ENCODE measurements at places on chromosomes 7 and 10.

GRCh38 chr10:351770-352334 is 216.6 kb downstream of the ZMYND11 start:
- no peak for DNase-seq

GRCh38 chr10:17854044-17854652 is 45.0 kb downstream of the MRC1 start:
- no peak for DNase-seq

GRCh38 chr7:80711531-80711930 is 73.1 kb downstream of the CD36 start:
- peak; percentile 69 for DNase-seq

DNA sequence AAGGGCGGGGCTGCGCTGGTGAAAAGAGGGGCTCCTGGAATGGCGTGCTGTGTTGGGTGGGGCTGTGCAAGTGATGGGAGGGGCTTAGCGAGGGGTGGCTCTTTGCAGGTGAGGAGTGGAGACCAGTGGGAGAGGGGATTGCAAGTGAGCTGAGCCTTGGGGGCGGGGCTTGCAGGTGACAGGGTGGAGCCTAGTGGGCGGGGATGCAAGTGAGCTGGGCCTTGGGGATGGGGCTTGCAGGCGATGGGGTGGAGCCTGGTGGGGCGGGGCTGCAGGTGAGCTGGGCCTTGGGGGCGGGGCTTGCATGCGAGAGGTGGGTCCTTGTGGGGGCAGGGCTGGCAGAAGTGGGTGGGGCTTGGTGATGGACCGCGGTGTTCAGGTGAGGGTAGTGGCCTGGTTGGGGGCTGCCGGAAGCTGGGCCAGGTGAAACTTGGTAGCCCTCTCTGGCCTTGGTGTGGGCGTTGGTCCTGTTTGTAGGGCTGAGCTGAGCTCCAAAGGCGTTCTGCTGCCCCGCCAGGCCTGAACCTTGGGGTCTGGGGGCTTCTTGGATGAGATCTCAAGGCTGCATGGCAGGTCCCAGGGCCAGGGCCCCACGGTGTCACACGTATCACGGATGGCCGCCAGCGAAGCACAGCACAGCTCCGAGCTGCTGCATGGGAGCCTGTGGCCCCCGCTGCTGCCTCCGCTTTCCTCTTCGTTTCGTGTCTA is 743 bp upstream of the PITRM1 start:
- DNase-seq, result no peak

- no peak for DNase-seq
Observed at GRCh38 chr10:38146579-38147333, 52.6 kb downstream of the ZNF37A start.

DNA sequence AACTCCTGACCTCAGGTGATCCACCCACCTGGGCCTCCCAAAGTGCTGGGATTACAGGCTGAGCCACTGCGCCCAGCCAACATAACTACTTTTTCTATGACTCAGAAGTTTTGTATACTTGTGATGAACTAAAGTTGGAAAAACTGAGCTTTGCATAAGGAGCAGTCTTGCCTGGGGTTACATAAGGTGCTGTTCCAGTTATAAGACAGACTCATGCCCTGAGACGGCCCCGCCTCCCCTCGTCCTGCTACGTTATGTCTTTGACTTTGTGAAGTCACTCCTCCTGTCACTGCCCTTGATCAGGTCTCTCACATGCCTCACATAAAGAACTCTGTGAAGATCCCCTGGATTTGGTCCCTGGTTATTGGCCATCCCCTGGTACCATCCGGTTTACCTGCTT is 40.4 kb upstream of the OPN4 start:
- DNase-seq, result no peak
